Kasumi-1 (cell line): ENCODE measurements at places on chromosomes 16 and 17.
A peak's percentile ranks its signal among the peaks of the same experiment; 100 is the strongest.

GRCh38 chr17:49122566-49122965 is 10.0 kb upstream of the B4GALNT2 start:
- no peak for DNase-seq

DNA sequence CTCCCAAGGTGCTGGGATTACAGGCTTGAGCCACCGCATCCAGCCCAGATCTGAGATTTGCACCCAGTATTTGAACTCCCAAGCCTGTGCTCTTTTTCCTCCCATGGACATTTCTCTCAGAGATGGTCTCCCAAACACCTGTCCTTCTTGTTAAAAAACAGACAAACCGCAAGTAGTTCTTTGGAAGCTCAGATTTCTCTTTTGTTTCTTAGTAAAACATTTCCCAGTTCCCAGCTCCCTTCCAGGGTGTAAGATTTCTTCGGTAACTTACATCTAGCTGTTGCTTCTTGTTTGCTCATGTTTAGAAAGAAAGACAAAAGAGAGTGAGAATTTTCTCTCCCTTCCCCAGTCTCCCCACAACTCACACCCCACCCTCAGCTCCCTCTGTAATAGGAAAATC is 36.2 kb downstream of the IL4R start:
- no peak for DNase-seq

- no peak for DNase-seq
Measured at GRCh38 chr16:278863-279366, 1.5 kb upstream of the ARHGDIG start.

- DNase-seq: no peak
Measured at GRCh38 chr16:21126518-21126917, 24.1 kb downstream of the DNAH3 start.

DNA sequence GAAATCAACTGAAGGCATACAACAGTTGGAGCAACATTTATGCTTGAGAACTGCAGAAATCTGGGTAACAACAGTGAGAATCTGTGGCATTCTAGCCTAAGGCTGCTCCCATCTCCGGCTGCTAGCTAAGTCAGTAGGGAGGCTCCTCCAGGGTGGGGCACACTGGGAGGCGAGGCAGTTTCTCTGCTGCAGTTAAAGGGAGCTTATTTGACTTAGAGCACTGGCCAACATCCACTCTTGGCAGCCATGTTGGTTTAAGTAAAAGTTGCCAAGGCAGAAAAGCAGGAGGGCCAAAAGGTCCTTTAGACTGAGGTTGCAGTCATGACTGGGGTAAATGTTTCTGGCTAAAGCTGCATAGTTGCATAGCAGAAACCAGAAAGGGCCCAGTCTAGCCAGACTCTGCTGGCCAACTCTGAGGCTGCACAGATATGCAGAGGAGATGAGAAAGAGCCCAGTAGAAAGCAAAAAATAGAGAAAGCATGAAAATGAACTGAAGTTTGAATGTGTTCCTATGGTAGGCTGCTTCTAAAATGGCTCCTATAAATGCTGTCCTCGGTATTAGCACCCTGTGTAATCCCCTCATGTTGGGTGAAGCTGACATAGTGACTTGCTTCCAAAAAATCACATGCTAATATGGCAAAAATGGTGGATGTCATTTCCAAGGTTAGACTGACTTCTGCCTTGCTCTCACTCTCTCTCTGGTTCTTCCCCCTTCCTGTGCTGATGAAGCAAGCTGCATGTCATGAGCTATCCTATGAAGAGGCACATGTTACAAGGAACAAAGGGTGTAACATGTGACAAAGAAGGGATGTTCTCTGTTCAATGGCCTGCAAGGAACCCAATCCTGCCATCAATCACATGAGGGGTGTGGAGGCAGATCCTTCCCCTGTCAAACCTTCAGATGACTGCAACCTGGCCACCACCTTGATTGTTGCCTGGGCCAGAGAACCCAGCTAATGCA is 3.7 kb upstream of the C16orf78 start:
- DNase-seq: no peak

DNA sequence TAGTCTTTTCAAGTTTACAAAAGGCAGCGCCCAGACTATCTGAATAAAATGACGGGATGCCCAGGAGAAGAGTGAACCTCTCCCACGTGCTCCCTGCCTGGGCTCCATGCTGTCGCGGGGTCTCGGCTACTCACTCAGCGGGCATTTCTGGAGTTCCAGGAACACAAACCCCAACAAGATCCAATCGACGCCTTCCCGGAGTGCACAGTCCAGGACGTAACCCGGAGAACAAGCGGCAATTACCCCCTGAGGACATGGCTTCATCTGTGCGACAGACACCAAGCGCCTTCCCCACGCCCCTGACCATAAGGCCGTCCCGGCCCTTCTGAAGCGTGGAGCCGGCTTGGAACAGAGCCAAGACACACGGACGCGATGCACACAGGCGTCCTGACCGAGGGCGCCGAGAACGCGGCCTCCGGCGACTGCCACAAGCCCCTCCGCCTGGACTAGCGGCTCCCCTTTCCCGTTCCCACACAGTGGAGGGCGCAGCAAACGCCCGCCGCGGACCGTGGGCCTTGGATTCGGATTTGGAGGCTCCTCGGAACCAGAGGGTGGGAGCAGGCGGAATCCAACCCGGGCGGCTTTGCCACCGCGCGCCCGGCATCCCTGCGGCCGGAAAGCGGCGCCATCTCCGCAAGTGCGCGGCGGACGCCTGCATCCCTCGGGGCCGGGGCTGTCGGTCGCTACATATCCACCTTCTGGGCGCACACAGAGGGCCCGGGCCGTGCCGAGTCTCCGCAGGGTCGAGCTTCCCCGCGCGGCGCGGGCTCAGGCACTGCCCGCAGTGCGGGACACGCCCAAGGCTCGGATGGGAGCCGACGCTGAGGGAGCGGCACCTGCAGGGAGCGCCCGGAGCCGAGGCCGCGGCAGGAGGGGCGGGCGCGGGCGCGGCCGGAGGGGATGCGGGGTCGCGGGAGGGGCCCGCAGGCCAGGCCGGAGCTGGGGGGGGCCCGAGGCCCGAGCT is 725 bp downstream of the ABCA3 start:
- DNase-seq: no peak

DNA sequence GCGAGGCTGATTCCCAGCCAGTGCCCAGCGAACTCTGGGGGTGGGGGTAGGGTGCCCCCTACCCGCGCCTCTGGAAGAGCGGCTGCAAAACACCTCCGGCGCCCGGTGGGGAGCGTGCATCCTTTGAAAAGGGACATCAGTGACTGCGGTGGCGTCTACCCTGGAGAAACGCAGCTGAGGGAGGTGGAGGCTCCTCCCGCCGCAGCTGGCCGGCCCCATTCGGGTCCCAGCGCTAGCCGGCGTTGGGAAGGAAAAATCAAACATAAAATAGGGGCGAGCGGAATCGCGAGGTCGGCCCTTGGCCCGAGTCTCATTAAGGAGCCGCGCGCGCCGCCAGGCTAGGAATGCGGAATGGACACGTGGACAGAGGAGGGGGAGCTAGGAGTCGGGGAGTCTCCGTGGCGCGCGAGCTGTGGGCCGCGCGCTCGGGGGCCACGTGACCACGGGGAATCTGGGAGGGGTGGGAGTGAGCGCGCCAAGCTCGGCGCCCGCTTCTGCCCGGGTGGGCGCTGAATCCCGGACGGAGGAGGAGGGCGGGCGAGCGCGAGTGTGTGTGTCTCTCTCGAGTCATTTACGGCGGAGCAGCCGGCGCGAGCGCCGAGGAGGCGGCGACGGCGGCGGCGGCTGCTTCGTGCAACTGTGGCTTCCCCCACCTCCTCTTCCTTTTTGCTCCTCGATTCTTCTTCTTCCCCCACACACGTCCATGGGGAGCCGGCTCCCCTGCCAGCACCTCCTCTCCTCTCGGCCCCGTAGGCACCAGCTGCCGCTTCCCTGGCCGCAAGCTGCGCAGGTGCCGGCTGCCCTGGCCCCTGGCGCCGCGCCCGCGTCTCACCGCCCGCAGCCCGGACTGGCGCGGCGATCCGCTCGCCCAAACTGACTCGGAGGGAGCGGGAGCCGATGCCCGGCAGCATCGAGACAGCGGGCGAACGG is at the start of gene TMEM132E:
Gene TMEM132E (plus strand): TSS at position 566 of the 930 bp plus-strand sequence. CDS start 1,495 bp downstream, outside the sequence.
- no peak for DNase-seq

DNA sequence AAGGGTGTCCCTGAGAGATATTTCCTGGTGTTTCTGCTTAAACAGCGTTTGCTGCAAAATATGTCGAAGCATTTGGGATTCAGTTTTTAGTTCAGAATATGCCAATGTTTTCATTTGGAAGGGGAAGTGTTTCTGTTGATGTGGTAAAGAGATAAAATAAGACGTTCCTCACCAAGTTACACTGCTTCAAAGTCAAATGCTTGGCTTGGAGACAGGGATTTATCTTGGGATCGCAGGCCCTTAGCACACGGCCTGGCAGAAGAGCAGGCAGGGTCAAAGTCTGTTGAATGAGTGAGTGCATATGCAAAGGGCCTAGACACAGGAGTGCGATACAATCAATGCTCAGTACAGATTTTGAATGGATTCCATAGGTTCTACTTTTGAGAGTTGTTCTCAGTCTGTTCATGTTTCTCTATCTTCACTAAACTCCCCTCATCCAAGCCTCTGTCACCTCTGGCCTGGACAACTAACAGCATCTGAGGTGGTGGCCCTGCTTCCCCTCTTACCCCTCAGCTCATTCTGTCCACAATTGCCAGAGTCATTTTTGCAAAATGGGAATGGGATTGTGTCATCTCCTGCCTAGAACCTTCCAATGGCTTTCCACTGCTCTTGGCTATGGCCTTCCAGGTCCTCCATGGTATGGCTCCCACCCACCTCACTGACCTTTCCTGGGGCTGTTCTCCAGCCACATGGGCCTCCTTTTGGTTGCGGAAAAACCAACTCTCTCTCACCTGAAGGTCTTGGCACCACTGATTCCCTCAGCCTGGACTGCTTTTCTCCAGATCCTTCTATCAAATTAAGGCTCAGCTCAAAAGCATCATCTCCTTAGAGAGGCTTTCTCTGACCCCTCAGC is 3.2 kb downstream of the DEXI start:
- no peak for DNase-seq

- no peak for DNase-seq
Measured at GRCh38 chr16:17510567-17510966, 39.8 kb upstream of the XYLT1 start.

DNA sequence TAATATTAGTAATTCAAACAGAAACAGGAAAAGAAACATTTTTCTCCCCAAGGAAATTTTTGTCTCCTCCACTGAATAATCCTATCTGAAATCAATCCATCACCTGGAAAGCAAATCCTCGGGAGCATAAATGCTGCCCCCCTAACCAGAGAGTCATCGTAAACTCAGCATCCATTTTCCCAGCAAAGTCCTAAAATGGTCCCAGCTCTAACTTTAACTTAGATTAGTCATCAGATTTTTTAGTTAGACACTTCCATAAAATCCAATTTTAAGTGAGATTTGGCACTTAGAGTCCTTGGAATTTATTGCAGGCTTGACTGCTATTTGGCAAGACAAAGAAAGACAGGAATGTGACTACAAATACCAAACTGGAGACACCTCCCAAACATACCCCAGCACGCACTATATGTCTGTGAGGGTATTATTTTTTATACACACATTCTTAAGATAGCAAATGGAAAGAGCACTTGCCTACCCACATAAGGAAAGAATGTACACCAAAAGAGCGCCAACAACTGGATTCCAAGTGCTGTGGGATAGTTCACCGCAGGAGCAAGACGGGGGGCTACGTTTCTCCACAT is 15.4 kb downstream of the SCO1 start:
- no peak for DNase-seq

GRCh38 chr17:29546830-29547229 is 20.0 kb downstream of the ABHD15 start:
- no peak for DNase-seq

- no peak for DNase-seq
Measured at GRCh38 chr16:76518781-76519180, 241.6 kb downstream of the CNTNAP4 start.

DNA sequence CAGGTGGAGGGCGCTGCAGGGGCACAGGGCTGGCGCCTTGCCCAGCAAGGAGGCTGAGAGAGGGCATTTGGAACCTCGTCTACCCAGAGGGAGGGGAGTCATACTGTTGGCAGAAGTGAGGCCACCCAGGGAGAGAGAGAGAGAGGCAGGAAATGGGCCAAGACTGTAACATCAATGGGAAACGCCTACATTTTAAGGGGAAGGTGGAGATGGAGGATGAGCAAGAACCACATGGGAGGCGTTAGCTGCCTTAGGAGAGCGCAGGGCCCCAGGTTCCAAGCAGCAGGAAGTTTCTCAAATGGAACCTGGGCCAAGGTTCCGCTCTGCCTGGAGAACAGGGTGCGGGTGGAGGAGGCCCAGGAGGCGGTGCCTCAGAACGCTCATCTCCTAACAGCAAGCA is 2.7 kb upstream of the WFDC1 start:
- peak; percentile 12 for DNase-seq

DNA sequence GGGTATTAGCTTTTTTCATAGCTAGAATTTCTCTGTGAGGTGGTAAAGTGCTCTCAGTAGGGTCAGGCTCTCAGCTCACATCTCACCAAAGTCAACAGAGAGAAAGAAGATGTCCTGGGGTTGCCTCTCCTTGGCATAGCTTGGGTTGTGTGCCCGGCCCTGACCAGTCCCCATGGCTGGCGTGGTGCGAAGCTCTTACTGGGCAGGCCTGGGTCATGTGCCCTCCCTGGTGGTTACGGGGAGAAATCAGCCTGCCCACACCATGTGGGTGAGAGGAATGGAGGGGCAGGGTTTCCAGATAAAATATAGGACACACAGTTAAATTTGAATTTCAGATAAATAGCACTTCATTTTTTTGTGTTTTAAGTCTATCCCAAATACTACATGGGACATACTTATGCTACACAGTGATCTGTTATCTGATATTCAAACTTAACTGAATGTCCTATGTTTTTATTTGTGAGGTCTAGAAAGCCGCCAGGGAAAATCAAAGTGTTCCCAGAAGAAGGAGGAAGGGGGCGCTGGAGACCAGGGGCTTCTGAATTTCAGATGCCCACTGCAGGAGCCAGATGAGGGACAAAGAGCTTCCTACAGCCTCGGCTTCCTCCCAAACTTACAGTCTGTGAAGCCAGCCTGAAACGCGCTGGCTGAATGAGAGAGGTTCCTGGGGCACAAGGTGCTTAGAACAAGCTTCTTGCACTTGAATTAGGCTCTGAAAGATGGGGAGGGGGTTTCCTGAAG is 45.4 kb downstream of the NKD1 start:
- no peak for DNase-seq

DNA sequence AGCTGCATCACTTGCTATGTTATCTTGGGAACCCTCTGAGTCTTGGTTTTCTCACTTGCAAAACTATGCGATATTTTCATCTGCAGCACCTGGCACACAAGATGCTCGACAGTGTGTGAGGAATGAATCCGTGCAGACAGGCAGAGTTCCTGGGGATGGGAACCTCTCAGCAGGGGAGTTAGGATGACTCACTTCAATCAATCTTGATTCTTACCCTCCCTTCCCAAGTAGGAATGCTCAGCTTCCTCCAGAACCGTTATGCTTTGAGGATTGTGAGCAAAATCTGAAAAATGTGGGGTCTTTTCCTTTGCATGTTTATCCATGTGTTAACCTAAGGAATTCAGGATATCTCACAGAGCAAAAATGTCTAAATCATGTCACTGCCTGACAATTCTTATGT is 68.9 kb upstream of the HNF1B start:
- DNase-seq: no peak

- DNase-seq: no peak
Measured at GRCh38 chr17:11486101-11486867, 112.0 kb upstream of the DNAH9 start.

GRCh38 chr17:74691151-74691550 is 21.6 kb downstream of the CD300LF start:
- no peak for DNase-seq

GRCh38 chr17:60392845-60393702 is 1.1 kb upstream of the USP32 start:
- peak; percentile 89 for DNase-seq

- no peak for DNase-seq
Measured at GRCh38 chr17:67041531-67041930, 2.8 kb upstream of the CACNG1 start.

- DNase-seq: no peak
Measured at GRCh38 chr17:58565389-58566311, 51.2 kb upstream of the MTMR4 start.

GRCh38 chr16:66622863-66623262 is 18.4 kb downstream of the CMTM3 start:
- DNase-seq: no peak
